ENCODE measurements at places on chromosomes 12 and 14.

GRCh38 chr12:77766224-77766623 is 64.5 kb upstream of the NAV3 start:
- DNase-seq: no peak

DNA sequence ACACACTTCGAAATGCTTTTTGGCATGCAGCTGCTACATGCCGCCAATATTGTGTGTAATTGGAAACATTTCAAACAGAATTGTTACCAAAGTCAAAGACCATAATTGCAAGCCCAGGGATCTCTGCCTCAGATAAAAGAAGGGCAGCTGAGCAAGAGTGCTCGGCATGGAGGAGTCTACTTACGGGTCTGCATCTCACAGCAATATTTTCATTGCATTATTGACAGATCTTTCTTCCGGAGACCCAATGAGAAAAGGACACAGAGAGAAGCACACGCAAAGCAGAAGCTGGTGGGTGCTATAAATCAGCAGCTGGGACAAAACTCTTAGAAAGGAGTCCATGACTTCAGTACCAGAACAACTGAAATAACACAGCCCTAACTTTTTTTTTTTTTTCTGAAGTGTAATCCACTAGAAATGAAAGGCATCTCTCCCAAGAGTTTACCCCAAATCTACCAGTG is 4.9 kb downstream of the PRICKLE1 start:
- no peak for DNase-seq

DNA sequence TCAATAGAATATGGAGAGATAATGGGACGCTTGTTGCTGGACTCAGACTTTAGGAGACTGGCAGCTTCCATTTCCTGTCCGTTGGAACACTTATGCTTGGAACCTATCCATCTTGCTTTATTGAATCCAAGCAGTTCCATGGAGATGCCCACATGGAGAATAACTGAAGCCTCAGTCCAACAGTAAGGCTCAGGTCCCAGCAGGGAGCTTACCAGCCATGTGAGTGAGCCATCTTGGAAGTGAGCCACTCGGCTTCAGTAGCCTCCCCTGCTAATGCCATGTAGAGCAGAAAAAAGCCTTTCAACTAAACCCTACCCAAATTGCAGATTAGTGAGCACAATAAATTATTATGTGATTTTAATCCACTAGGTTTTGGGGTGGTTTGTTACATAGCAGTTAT is 538.8 kb upstream of the STXBP6 start:
- DNase-seq: no peak

DNA sequence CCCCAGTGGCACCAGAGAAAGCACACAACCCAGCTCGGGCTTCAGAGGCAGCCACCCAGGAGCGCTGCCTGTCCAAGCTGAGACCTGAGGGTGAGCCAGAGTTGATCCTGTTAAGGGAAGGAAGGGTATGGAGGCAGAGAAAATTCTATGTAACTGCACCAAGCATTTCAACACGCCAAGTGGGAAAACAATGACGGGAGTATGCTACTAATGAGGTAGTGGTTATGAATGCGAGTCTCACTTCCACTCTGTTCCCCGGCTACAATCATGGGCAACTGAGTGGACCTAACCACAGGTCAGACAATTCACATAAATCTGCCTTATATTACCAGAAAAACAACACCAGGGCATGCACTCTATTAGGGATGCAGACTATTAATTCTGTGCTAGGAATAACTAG is 9.9 kb downstream of the ATG14 start:
- no peak for DNase-seq

GRCh38 chr12:60174476-60174875 is 578.6 kb downstream of the SLC16A7 start:
- DNase-seq: no peak

DNA sequence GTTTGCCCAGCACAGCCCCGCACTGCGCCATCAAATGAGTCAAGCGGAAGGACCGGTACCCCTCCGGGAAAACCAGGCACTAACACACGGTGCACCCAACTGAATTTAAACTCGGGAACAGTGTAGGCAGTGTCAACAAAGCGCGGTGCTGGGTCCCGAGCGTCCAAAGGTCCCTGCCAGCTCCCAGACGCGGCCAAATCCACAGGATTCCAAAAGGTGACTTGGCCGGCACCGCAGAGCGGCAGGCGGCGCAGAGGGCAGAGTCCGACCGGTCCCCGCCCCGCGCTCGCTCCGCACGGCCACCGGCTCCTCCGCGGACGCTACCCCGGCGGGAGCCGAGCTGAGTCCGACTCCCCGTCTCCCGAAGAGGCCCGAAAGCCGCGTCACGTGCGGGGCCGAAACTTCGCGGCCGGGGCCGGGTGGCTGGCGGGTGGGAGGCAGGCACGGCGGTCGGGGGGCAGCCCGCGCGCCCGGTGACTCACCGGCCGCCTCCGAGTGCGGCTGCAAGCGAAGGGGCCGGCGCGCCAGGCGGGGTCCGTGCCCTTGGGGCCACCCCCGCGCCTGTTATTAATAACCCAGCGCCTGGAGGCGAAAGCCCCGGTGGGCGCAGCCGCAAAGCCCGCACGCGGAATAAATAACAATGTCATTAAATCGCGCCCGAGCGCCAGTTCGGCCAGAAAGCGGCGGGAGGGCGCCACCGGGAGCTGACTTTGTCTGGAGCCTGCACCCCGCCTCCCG is 863 bp downstream of the DENND5B start:
- DNase-seq: peak; percentile 70

DNA sequence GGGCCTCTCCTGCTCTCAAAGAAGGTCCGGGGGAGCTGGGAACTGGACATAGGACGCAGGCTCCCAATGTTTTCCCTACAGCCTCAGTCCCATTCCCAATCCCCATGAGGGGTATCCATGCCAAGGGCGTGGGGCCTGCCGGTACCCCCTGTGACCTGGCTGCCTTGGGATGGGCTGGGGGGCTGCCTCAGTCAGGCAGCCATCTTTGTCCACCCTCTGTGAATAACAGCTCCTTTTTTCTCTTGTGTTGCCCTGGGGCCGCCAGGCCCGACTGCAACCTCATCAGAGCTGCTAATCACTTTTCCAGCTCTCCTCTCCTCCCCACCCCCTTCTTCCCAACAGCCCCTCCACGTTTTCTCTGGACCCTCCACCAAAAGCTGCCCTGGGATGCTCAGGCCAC is 11.2 kb downstream of the FIGNL2 start:
- DNase-seq: no peak

DNA sequence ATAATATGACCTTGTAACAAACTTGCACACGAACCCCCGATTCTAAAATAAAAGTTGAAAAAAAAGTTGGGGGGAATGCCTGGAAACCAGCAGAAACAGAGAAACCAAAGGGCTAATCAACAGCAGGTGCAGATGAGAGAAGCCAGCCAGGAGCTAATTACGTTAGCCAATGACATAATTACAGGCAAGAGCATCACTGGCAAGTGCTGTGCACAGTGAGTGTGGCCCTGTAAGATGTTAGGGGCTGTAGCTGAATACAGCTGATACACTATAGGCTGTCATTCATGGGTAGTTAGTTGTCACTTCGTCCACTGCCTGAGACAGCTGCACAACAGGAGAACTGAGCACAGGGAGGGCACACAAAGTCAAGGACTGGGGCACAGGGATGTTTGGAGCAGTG is 7.3 kb upstream of the FGF23 start:
- no peak for DNase-seq

DNA sequence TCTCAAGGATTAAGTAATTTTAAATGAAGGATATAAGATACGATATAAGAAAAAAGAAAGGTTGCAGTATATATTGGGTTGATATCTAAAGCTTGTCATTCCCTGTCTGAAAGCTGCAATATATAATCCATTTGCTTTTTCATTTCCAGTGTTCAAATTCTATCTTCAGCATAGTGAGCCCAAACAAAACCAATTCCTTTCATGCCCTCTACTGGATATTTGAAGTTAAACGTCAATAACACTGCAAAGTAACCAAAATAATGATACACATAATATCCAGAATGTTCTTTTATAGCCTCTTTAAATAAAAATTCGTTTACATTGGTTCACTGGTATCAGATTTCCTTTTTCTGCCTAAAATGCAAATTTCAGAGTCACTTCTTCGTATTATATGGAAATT is 64.5 kb upstream of the DAAM1 start:
- DNase-seq: no peak

- no peak for DNase-seq
Measured at GRCh38 chr12:98674841-98675240, 29.8 kb downstream of the APAF1 start.

- DNase-seq: no peak
Measured at GRCh38 chr12:99975321-99975720, 9.4 kb downstream of the ANKS1B start.
